ENCODE measurements at places on chromosomes 6 and 20. TPM values are rescaled to one million over a fixed set of nuclear protein-coding genes. Genes with fewer than 3 reads are reported as not detected.
A peak's percentile ranks its signal among the peaks of the same experiment; 100 is the strongest.

DNA sequence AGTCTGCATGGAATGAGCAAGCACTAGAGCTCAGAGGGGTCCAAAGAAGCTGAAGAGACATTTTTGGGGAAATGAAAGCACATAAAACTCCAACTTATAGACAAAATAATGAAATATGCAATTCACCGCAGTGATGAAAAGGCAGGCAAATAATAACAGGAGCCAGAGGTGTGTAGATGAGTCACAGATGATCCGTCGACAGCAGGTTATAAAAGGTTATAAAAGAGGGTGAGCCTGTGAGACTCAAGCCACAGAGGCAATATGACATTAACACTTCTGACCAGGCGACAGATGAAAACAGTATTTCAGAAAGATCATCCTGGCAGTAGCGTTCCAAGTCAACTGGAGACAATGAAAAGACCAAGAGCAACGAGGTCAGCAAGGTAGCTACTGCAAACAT is 35.8 kb upstream of the ANKRD60 start:
- DNase-seq, result no peak

DNA sequence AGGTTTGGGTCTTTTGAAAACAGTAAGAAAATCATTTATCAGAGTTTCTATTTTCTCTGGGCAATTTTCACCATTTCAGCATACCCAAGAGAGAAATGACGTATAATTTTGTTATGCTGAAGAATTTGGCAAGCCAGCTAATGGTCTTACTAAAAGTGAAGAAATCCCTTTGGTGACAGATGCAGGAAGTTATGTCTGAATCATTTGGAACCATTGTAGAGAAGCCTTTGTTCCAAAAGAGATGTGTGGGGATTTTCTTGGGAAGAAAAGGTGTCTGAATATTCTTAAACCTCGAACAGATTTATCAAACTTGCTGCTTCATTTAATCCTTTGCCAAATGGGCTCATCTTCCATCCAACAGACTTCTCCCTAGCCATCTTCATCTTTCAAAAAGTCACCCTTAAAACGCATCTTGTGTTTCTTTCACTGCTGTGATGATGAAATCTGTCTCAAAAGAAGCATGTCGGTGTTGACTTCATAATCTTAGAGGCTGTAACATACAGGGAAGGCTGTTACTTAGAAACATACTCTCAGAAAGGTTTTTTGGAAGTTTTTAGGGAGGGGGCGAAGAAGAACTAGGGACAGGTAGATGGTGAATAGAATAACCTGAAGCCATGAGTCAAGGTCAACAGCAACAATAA is 39.5 kb downstream of the CITED2 start:
- DNase-seq, result peak; percentile 51

DNA sequence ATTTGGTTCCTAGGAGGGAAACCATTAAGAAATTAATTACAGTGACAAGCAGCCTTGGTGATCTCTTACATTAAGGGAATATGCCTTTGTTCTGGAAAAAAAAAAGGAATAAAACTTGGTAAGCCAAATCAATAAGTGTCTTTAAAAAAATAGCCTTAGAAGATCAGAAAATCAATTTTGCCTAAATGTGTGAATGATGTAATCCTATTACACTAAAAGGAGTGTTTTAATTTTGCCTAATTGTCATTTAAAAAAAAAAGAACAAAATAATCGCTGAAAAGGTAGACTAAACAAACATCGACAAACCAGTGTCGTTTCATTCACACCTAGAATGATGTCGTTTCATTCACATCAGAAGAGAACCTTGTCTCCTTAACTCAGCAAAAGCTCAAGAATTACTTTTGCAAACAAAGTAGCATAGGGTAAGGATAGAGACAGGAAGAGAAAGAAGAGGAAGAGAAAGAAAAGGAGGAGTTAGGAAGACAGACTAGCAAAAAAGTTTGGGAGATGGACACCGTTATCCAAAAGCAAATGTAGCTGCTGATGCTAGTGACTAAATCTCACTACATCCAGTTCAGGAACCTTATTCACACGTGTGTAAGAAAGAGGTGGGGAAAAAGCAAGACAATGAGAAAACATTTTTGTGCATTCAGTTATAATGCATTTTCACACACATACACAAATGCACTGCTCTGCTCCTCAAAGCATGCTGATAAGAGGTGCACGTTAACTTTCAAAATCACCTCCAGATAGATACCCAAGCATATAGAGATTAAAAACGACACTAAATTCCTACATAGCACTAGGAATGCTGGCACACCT is 60.6 kb downstream of the HIVEP2 start:
- DNase-seq, result no peak

DNA sequence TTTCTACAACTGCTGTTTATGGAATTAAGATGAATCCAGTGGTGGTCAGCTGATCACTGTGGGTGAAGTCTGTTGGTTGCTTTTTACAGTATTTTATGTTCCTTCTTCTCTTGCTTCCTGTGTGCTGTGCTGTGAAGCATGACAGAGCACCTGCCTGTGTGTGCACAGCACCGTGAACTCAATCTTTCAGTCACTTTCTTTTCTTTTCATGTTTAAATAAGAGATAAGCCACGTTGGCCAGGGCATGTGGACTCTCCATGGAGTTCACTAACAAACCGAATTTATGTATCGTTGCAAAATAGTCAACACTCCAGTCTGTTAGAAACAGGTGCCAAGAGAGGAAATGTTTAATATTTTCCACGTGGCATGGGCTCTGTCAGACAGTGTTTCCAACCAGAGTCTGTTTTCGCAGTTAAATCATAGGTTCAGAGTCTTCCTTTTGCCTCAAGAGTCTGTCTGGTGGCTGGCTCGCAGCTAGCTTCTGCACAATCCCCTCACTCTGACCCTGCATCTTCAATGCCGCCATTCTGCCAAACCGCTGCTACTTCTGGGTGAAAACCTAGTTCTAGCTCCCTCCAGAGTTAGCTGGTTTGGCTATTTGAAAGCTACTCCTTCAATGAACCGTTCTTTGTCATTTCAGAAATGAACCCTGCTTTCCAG is 73.2 kb downstream of the QRSL1 start:
- DNase-seq, result no peak

- peak; percentile 2 for DNase-seq
Observed at GRCh38 chr6:88220493-88220892, 54.3 kb upstream of the CNR1 start.

- no peak for DNase-seq
Observed at GRCh38 chr6:19998541-19998940, 161.4 kb downstream of the ID4 start.

DNA sequence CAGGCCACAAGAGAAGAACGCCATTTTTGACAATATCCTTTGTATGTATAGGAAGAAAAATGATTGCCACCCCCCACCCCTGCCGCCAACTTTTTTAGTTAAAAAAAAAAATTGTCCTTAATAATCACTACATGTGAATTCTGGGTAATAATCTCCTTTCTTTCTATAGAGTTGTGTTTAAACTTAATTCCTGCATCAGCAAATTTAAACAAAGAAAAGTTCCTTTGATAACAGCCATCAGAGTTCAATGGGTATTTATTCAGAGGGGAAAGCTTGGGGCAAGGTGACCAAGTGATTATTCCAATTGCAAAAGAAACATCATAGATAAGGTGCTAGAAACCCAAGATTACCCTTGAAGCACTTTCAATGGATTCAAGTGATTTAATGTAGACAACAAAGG is 47.0 kb downstream of the GCLC start:
- no peak for DNase-seq

GRCh38 chr6:11064836-11065235 is 20.7 kb upstream of the ELOVL2 start:
- DNase-seq, result no peak

DNA sequence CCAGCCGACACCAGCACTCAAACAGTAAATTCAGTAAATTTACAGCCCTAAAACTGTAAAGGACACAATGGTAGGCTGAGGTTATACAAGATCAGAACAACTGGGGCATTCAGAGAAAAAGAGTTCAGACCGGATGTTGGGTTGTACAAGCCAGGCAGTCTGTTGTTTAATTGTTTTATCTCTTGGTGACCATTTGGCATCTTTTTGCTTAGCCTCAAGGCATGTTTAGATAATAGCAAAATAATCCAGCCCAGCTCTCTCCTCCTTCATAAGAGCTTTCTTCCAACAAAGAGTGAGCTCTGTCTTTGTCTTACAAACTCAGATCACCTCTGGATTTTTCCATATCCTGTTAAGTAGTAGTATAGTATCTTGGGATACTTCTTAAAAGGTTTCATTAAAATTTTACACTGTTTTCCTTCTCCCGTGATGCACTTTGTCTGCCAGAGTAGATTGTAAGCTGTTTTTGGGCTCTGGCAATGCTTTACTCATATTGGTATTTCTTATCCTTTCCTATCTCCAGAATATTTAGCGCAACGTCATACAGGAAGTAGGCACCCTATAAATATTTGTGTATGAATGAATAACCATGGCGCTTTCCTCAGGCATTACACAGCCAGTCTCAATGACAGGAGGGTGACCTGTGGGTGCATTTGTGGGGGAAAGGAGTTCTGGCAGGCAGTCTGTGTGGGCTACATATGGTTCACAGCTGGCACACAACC is 35.6 kb upstream of the TRAM2 start:
- DNase-seq, result peak; percentile 25

DNA sequence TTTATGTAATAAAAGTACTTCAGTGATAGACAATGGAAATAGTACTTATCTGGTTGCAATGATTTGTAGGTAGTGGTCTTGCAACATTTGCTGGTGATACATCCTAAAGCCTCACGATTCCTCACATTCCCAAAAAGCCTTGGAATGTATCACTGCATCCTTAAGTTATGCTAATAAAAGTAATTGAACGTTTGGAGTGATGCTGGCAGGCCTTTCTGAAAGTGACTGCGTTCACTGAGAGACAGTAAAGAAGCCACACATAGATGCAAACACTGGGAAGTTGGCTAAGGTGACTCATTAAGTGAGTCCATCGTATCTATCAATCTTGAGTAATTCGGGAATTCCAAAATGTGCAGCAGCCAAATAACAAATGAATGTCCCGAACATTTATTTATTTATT is 444.1 kb upstream of the SOX4 start:
- peak; percentile 5 for DNase-seq

DNA sequence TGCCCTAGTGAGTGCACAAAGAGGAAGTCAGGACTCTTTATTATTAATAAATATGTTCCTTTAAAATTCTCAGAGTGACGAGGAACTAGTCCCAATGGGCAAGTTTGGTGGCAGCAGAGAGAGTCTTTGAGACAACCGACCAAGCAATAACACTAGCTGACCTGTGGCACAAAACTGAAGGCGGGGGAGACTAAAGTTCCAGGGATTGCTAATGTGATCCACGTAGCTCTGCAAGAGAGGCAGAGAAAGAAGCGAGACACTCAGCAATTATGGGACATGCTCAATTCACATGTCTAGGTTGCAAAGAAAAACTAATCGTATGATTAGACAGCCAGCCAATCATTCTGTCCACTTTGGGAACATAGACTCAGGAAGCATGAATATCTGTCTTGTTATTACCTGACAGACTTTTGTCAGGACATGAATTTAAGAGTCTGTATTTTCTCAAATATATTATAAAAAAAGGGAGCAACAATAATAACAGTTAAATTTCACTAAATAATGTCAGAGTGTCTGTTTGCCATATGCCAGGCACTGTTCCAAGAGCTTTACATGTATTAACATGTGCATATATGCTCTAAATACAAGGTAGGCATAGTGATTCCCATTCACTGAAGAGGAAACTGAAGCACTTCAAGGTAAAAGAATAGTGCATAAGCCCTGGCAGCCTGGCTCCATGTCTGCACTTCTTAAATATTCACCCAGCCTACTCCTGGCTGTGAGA is 81.0 kb downstream of the COL9A1 start:
- no peak for DNase-seq

- DNase-seq, result peak; percentile 42
Observed at GRCh38 chr20:4375881-4376280, 345.8 kb upstream of the PRND start.

DNA sequence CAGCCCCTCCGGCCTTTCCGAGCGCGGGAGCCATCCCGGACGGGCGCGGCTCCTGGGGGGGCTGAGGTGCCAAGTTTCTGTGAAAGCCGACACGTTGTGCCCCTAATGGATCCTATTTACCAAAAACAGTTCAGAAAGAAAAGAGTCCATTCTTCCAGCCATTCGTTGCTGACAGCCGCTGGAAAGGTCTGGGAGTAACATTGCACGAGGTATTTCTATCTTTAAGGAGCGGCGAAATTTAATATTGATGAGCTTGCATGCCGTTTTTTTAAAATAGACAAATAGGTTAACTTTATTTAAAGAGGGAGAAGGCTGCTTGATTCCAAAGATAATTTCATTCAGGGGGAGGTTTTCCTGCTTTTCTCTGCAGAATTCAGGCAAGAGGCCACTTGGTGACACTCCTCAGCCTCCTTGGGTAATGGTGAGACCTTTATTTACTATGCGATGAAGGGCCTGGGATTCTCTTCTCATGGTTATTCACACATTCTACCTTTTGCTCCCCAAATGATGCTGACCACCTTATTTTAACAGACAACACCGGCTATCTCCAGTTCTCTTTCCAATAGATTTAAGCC is 988 bp downstream of the TIAM2 start:
- no peak for DNase-seq

- DNase-seq, result no peak
Observed at GRCh38 chr6:119113961-119114360, 35.5 kb upstream of the FAM184A start.

- DNase-seq, result peak; percentile 51
Observed at GRCh38 chr6:146028252-146028795, 538 bp upstream of the GRM1 start.

DNA sequence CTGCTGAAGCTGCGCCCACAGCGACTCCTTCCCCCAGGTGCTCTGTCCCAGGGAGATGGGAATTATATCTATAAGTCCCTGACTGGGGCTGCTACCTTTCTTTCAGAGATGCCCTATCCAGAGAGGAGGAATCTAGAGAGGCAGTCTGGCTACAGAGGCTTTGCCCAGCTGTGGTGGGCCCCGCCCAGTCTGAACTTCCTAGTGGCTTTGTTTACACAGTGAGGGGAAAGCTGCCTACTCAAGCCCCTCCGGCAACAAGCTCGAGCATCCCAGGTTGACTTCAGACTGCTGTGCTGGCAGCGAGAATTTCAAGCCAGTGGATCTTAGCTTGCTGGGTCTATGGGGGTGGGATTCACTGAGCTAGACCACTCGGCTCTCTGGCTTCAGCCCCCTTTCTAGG is 152.5 kb upstream of the MAP3K7 start:
- DNase-seq, result no peak

DNA sequence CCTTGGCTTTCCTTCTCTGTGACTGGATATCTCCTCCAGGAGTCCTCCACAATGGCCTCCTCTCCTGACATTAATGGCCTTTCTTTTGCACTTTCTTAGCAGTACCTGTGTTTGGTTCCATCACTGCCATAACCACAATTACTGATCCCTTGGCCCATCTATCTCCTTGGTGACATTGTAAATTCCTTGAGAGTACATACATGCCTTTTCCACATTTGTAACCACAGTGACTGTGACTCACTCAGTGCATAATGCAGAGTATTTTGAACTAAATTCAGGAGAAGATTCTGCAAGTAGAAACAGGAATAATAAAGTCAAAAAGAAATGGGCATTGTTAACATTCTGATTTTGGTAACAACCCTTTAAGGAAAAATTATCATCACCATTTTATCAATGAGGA is 197.2 kb upstream of the SOX4 start:
- peak; percentile 61 for DNase-seq

GRCh38 chr6:43258180-43258579 is 14.9 kb downstream of the TTBK1 start:
- no peak for DNase-seq

- DNase-seq, result no peak
Observed at GRCh38 chr6:27890445-27891319, 21.5 kb downstream of the OR2B2 start.

Gene HTR1E
- total RNA-seq, result not detected

Gene MEP1A
- not detected for total RNA-seq

Gene SOX4
- 24.6 TPM for total RNA-seq

Gene PLCB4
- total RNA-seq, result 3.7 TPM

Gene TMEM244
- 2.7 TPM for total RNA-seq

Gene SLC26A8
- not detected for total RNA-seq

Gene MUC21
- total RNA-seq, result not detected

Gene GNMT
- total RNA-seq, result not detected

Gene PPIL4
- total RNA-seq, result 58.4 TPM
